ENCODE measurements at places on chromosomes 4 and X. TPM values are rescaled to one million over a fixed set of nuclear protein-coding genes. Genes with fewer than 3 reads are reported as not detected.

The SCML1 gene
- total RNA-seq: 4.3 TPM

The MAGEA9 gene
- total RNA-seq: not detected

The PTCHD1 gene
- total RNA-seq: not detected

The TRIML1 gene
- not detected for total RNA-seq

The GYG2 gene
- 4.9 TPM for total RNA-seq

The CT55 gene
- not detected for total RNA-seq

The LRP2BP gene
- total RNA-seq: 0.14 TPM

The GALNTL6 gene
- 0.06 TPM for total RNA-seq

The ADAMTS3 gene
- not detected for total RNA-seq

The GIMD1 gene
- not detected for total RNA-seq

The PRR32 gene
- total RNA-seq: not detected

The IL15 gene
- total RNA-seq: 10.6 TPM

The UCP1 gene
- not detected for total RNA-seq

The TMEM131L gene
- 5.4 TPM for total RNA-seq

The MEPE gene
- not detected for total RNA-seq

The DCAF8L2 gene
- not detected for total RNA-seq

The AKAP14 gene
- total RNA-seq: not detected

The CLIC2 gene
- total RNA-seq: not detected

The CXCL5 gene
- total RNA-seq: 34.0 TPM

The GAGE2A gene
- not detected for total RNA-seq

The FABP2 gene
- total RNA-seq: not detected

The DMP1 gene
- total RNA-seq: not detected

The GSX2 gene
- not detected for total RNA-seq

The EFHC2 gene
- total RNA-seq: 0.30 TPM

The IL2 gene
- not detected for total RNA-seq

The NDP gene
- total RNA-seq: not detected

The GRIA3 gene
- not detected for total RNA-seq

The SLC6A14 gene
- total RNA-seq: 0.03 TPM

The SULT1E1 gene
- total RNA-seq: not detected

The SMR3B gene
- total RNA-seq: not detected

The GYPA gene
- total RNA-seq: not detected

The FGFBP2 gene
- 0.13 TPM for total RNA-seq

The CFAP47 gene
- total RNA-seq: not detected

The DUSP21 gene
- total RNA-seq: not detected

The MAGIX gene
- 3.0 TPM for total RNA-seq

The ARSJ gene
- 7.2 TPM for total RNA-seq

The PRKG2 gene
- 0.85 TPM for total RNA-seq

The MAGEA10 gene
- 0.07 TPM for total RNA-seq

The PABPC4L gene
- 0.03 TPM for total RNA-seq

The PROM1 gene
- total RNA-seq: 0.47 TPM
